ENCODE measurements at places on chromosomes 16 and 17.

GRCh38 chr17:64339516-64340490 lies 50.9 kb downstream of the PECAM1 start:
- DNase-seq: no peak

- DNase-seq: no peak
These were observed 62.8 kb upstream of the B4GALNT2 start for GRCh38 chr17:49069585-49070273.

GRCh38 chr17:46124695-46125592 lies 68.3 kb downstream of the KANSL1 start:
- no peak for DNase-seq

DNA sequence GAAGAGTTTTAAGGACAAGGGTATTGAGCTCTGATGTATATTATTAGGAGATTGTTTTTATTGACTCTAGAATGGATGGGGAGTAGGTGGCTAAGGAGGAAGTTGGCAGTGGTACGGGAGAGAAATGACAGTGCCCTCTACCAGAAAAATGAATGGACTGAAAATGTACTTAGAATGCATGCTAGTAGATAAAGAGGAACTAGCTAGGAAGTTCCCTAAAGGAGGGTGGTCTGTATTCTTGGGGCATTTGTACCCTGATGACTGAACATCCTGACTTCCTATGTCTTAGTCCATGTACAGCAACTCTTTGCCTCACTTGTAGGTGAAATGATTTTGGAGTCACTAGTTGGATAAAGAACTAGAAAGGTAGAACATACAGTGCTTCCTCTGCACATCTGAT lies 581.5 kb upstream of the RBFOX1 start:
- DNase-seq: no peak

DNA sequence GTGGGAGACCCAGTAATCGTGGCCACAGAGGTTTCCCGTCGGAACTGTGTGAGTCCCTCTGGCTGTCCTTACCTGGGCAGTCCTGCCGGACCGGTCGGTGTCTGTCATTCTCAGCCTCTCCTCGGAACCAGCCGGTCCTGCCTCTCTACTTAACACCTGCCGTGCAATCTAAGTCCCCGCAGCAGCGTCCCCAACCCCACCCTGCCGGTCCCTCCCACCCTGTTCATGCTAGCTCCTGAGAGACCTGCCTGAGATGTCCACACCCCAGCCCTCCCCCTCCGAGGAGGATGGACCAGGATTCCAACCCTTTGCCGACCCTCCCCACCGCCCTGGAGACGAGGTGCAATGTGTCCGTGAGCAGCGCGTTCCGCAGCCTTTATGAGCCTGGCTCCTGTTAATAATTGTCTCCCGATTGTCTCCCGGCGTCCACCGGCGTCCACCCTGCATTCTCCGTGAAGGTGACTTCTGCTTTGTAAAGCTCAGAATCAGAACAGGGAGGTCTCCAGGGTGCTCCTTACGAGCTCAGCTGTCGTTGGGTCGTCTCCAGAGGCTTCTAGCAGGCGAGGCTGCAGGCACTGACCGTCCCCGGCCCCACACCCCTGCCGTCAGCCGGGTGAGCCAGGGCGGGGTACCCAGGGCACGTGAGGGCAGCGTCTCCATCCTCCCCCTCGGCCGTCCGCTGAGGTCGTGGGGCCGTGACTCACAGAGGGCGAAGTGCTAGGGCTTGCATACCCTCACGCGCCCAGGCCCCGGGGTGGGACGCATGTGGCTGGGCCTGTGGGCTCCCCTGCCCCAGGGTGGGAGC lies 10.1 kb downstream of the METRNL start:
- DNase-seq: no peak

- DNase-seq: no peak
These were observed 17.3 kb downstream of the KANSL1 start for GRCh38 chr17:46175891-46176290.

GRCh38 chr16:15041271-15042004 lies 14.4 kb downstream of the NTAN1 start:
- DNase-seq: no peak

- no peak for DNase-seq
These were observed 11.3 kb downstream of the ERAL1 start for GRCh38 chr17:28865946-28866752.

DNA sequence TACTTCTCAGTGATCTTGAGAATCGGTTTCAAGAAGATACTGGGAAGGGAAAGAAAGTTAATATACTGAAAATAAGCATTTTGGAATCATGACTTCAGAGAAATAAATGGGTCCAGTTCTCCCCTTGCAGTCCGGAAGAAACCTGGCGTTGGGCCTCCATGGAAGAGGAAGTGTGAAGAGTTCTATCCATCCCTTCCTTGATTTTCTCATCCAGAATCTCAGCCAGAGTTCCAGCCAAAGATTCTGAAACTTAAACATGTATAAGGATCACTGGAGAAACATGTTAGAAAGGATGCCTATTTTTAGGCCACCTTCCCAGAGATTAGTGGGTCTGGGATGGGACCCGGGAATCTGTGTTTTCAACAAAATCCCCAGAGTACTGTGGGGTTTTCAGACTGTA lies 8.7 kb upstream of the GAS7 start:
- DNase-seq: no peak

- DNase-seq: no peak
These were observed 172.0 kb upstream of the RPL38 start for GRCh38 chr17:74031316-74032090.

GRCh38 chr16:86821895-86822294 lies 243.5 kb downstream of the FOXL1 start:
- no peak for DNase-seq

- no peak for DNase-seq
These were observed 6.0 kb upstream of the GFAP start for GRCh38 chr17:44921122-44921882.

- DNase-seq: no peak
These were observed at the start of gene SREBF1 for GRCh38 chr17:17836818-17837379. SREBF1 (minus strand) TSS chr17:17836986; CDS start chr17:17836817, 169 bp downstream.

- no peak for DNase-seq
These were observed 12.7 kb downstream of the CDC27 start for GRCh38 chr17:47176389-47176826.

DNA sequence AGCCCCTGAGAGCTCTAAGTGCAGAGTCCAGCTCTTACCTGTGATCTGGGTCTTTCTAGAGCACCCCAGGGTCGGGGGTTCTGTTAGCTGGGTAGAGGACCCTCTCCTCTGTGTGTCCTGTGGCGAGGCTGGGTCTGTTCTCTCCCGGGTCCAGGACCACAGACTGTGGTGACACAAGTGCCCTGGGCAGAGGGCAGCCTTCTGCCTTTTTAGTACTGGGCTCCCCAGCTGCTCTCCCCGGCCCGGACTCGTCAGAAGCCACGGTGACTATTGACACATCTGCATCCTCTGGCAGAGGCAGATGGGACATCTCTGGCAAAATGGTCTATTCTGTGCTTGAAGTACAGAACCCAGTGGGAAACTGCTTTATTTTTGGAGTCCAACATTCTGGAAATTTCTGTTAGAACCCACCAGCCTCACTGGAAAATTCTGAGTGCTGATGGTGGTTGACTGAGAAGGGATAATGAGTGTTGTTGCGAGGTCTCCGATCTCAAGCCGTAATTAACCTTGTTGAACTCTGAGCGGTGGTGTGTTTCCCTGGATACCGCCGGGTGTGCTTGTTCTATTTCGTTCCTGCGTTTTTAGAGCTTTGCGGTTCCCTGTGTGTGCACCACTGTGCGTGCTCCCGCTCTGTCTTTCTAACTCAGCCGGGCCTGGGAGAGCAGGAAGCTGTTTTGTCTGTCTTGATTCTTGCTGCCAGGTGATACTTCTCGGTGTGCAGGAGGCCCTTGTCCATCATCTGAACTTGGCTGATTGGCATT lies 26.0 kb upstream of the NUDT16L1 start:
- no peak for DNase-seq

- DNase-seq: no peak
These were observed 1.8 kb upstream of the TELO2 start for GRCh38 chr16:1491327-1491726.

DNA sequence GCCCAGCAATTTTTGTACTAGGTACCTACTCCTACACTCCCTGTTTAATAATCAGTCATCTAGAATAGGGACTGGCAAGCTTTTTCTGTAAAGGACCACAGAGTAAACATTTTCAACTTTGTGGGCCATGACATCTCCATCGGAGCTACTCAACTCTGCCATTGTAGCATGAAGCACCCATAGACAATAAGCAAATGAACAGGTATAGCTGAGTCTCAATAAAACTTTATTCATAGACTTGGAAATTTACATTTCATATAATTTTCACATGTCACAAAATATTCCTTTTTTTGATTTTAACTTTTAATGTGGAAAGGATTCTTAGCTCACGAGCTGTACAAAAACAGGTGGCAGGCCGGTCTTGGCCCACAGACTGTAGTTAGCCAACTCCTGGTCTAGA lies 345.8 kb downstream of the SOX9 start:
- no peak for DNase-seq

DNA sequence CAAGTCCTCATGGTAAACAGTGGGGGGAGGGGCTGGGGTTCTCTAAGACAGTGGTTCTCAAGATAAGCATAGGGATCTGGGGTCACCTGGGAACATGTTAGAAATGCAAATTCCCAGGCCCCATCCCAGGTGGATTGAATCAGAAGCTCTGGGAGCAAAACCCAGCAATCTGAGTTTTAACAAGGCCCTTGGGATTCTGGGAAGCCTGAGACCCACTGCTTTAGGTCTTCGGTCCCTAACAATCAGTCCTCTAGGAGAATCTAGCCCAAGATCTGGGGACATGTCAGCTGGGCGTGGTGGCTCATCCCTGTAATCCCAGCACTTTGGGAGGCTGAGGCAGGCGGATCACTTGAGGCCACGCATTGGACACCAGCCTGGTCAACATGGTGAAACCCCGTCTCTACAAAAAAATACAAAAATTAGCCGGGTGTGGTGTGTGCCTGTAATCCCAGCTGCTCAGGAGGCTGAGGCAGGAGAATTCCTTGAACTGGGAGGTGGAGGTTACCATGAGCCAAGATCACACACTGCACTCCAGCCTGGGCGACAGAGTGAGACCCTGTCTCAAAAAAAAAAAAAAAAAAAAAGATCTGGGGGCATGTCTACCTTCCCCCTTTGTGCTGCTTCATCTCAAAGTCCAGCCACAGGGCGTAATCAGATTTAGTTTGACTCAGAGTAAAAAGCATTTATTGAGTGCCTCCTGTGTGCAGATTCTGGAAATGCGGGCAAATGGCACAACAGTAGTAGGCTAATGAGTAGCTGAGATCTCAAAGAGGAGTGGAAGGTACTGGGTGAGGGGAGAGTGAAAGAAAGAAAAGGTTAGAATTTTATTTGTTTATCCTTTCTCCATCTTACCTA lies 8.8 kb upstream of the NR1D1 start:
- DNase-seq: no peak

DNA sequence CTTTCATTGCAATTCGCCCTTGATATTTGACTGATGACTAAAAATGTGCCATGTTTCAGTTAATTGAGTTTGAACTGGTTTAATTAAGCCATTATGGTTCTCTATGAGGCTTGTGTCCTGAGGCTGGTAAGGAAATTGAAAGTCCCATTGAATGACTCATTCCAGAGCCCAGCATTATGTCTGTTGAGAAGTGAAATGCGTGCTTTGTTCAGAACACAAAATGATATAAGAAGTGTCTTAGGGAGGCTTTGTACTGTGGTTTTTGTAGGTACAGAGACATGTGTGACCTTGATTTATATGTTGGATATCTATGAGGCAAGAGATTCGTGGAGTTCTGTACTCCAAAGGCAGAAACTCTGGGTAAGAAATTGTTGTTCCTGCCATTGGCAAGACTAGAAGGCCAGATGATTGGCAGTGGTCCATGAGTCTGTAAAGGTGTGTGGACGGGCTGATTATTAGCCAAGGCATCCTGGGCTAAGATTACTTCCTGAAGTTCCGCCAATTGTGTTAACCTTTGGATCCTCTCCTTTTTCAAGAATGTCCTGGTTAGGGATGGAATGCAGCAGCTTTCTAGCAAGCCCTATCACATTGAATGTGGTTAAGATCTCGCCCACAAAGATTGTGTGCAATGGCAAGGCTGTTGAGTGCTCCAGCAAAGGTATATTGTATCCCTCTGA lies 103.7 kb downstream of the NPIPB5 start:
- DNase-seq: no peak

- no peak for DNase-seq
These were observed 140.6 kb downstream of the CDK5R1 start for GRCh38 chr17:32627239-32627996.

DNA sequence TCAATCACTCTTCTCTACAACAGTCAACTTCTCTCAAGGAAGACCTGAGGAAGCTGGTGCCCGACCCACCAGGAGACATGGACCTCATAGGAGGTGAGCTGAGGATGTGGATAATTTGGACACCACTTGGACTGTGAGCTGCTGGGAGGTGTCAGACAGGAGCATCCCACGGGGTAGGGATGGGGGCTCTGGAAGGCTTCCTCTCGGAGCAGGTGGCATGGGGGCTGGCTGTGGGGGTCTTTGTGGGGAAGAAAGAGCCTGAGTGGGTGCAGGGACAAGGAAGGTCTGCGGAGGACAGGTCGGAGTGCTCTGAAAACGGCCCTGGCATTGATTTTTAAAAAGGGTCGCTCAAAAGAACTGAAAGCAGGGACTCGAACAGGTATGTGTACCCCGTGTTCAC lies 64.0 kb downstream of the TBC1D16 start:
- no peak for DNase-seq

DNA sequence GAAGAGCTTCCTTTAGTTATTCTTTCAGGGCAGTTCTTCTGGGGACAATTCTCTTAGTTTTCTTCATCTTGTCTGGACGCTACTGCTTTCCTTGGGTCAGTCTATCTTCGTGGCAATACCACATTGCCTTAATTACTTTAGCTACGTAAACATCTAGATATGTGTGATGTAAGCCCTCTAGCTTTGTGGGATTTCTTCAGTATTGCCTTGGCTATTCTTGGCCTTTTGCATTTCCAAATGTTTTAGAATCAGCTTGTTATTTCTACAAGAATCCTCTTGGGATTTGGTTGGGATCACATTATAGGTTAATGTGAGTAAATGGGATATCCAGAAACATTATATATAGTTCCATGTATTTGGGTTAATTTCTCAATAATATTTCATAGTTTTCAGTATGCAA lies 9.0 kb upstream of the ST6GALNAC2 start:
- DNase-seq: no peak

- no peak for DNase-seq
These were observed 135.4 kb downstream of the CLEC16A start for GRCh38 chr16:11079652-11080187.

DNA sequence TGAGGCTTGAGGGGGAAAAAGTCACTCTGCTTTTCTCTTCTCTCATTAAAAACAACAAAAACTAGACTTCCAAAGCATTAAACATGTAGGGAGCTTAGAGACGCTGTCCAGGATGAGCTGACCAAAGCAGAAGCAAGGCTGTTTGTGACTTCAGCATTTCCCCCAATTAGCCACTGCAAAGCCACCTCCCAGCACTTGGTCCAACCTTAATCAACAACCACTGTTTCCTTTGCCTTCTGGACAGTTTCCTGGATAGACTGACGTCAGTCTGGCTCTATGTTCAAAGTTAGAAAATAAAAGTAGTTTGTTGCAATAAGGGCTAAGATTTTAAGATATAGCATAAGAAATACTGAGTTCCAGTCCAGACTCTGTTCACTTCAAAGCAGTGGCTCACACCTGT lies 3.1 kb downstream of the TMEM231 start:
- DNase-seq: no peak

Data from omental fat pad (tissue), 4 donors.